Placental epithelial cell (primary cell): ENCODE measurements at places on chromosomes 13 and 19. TPM values are rescaled to one million over a fixed set of nuclear protein-coding genes. Genes with fewer than 3 reads are reported as not detected.

The ZNF729 gene
- under 0.01 TPM in 1 of 2 replicates, not detected in the other for total RNA-seq

The RPS16 gene
- 123 and 173 TPM in 2 replicates for total RNA-seq

The GPC6 gene
- total RNA-seq, result 0.11 and 0.39 TPM in 2 replicates

The ZNF528 gene
- total RNA-seq, result 21.6 and 25.1 TPM in 2 replicates

The NCR1 gene
- not detected in 2 replicates for total RNA-seq

The ARMC6 gene
- 27.1 and 41.2 TPM in 2 replicates for total RNA-seq

The OR10H1 gene
- total RNA-seq, result not detected in 2 replicates

The NLRP7 gene
- total RNA-seq, result 0.33 TPM in 1 of 2 replicates, not detected in the other

The C19orf73 gene
- total RNA-seq, result 1.2 and 1.3 TPM in 2 replicates

The C1QTNF9B gene
- total RNA-seq, result not detected in 2 replicates

The ATP1A3 gene
- total RNA-seq, result 0.11 TPM in 1 of 2 replicates, not detected in the other

The CGB1 gene
- total RNA-seq, result not detected in 2 replicates

The NLRP9 gene
- not detected in 2 replicates for total RNA-seq

The IRGC gene
- total RNA-seq, result not detected in 2 replicates

The ANGPTL4 gene
- total RNA-seq, result 0.22 and 0.39 TPM in 2 replicates

The OVOL3 gene
- not detected in 2 replicates for total RNA-seq

The FXYD1 gene
- total RNA-seq, result not detected in 2 replicates

The LIN7B gene
- 5.1 and 13.0 TPM in 2 replicates for total RNA-seq

The KIRREL2 gene
- total RNA-seq, result 0.39 TPM in 1 of 2 replicates, not detected in the other

The RNF113B gene
- not detected in 2 replicates for total RNA-seq

The IGSF23 gene
- not detected in 2 replicates for total RNA-seq

The PCDH17 gene
- total RNA-seq, result under 0.01 and 0.43 TPM in 2 replicates

The METTL21C gene
- 0.39 TPM in 1 of 2 replicates, not detected in the other for total RNA-seq

The CEACAM6 gene
- total RNA-seq, result not detected in 2 replicates

The CCDC70 gene
- total RNA-seq, result not detected in 2 replicates

The LRRC4B gene
- total RNA-seq, result not detected in 2 replicates

The CGB2 gene
- not detected in 2 replicates for total RNA-seq

The MBD3L3 gene
- not detected in 2 replicates for total RNA-seq

The PLK5 gene
- total RNA-seq, result not detected in 2 replicates

The LILRA6 gene
- not detected in 2 replicates for total RNA-seq

The KLK14 gene
- total RNA-seq, result not detected in 2 replicates

The MISP gene
- 11.0 and 58.5 TPM in 2 replicates for total RNA-seq

The RASIP1 gene
- 2.7 and 4.2 TPM in 2 replicates for total RNA-seq

The COL4A2 gene
- total RNA-seq, result 81.7 and 176 TPM in 2 replicates

The TBC1D4 gene
- total RNA-seq, result 7.3 and 8.6 TPM in 2 replicates

The CGB8 gene
- 0.39 and 2.3 TPM in 2 replicates for total RNA-seq

The CAPS gene
- 155 and 543 TPM in 2 replicates for total RNA-seq

The CEACAM4 gene
- not detected in 2 replicates for total RNA-seq

The PSG1 gene
- not detected in 2 replicates for total RNA-seq

The IL11 gene
- 5.1 and 7.7 TPM in 2 replicates for total RNA-seq

The IGFLR1 gene
- total RNA-seq, result 2.0 and 3.5 TPM in 2 replicates

The NKPD1 gene
- total RNA-seq, result 2.9 and 5.9 TPM in 2 replicates

The KLK7 gene
- total RNA-seq, result not detected in 2 replicates

The NFIC gene
- total RNA-seq, result 15.8 and 16.9 TPM in 2 replicates

The FBL gene
- 101 and 123 TPM in 2 replicates for total RNA-seq

The ZNF790 gene
- 6.7 and 7.7 TPM in 2 replicates for total RNA-seq

The ZNF99 gene
- 0.11 and 0.39 TPM in 2 replicates for total RNA-seq

The KIR2DL3 gene
- not detected in 2 replicates for total RNA-seq

The TFDP1 gene
- total RNA-seq, result 35.7 and 67.0 TPM in 2 replicates

The UBE2L5 gene
- under 0.01 TPM in 1 of 2 replicates, not detected in the other for total RNA-seq

The PRDX2 gene
- total RNA-seq, result 190 and 206 TPM in 2 replicates
